ENCODE measurements at places on chromosomes 5 and 9.

DNA sequence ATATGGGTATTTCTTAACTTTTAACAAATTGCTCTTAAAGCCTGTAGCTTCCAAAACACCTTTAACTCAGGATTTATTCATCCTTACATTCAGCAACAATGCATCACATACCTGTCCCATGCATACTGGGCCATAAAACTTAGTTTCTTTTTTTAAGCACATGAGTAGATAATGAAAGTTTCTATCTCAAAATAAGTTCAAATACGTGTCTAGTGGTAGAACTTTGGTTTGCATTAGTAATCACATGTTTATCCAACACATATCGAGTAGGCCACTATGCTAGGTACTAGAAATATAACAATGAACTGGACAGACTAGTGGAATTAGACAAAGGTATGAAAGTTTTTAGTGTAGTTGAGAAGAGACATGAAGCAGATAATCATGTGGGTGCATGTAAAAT, 99.6 kb downstream of the DOCK2 start:
- no peak for DNase-seq

DNA sequence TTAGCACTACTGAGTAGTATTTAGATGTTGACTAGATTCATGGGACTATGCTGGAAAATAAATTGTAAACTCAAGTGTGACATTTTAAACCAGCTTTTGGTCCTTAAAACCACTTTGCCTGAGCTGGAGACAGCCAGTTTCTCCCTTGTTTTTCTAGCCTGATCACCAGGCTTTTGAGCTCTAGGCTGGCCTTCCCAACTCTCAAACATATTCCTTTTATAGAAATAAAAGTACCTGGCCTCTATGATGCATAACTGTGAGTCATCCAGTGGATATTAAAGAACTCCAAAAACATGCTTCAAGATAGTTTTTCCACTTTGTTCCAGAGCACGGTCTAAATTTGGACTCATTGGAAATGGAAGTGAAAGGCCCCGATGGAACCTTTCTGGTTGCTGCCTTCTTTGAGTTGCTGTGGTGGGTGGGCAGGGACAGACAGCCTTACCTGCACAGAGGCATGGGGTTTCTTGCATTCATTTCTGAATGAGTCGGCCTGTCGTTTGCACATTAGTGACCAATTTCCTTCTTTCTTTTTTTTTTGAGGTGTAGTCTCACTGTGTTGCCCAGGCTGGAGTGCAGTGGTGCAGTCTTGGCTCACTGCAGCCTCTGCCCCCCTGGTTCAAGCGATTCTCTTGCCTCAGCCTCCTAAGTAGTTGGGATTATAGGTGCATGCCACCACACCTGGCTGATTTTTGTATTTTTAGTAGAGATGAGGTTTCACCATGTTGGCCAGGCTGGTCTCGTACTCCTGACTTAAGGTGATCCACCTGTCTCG, 43.1 kb downstream of the TRIO start:
- no peak for DNase-seq

GRCh38 chr9:36855448-36856315, 178.4 kb downstream of the PAX5 start:
- DNase-seq = no peak

DNA sequence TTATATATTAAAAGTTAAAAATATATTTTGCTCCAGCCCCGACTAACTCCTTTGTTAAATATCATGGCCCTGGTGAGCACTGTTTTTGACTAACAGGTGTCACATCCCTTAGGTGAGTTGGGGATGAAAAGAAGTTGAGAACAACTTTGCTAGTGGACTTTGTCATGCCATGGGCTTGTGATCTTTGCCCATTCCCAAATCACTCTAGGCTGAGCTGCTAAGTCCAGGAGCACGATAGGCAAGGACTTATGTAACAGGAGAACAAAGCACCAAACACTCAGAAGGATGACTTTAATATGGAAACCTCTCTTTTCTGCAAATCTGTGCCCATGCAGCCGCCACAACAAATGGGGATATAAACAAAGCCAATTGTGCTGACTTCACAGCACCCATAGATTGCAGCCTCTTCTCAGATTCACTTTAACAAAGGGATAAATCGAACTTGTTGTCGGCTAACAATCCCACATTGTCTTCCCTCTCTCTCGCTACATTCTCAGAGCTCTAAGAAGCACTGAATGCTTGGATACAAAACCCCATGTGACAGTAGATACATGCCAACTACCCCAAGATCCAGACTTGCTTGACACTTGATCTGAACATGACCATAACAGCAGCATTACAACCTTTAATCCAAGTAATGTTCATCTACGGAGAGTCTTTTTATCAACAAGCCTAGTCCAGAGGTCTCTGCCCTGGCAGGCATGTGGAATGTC, 86.8 kb upstream of the CD180 start:
- DNase-seq = no peak

DNA sequence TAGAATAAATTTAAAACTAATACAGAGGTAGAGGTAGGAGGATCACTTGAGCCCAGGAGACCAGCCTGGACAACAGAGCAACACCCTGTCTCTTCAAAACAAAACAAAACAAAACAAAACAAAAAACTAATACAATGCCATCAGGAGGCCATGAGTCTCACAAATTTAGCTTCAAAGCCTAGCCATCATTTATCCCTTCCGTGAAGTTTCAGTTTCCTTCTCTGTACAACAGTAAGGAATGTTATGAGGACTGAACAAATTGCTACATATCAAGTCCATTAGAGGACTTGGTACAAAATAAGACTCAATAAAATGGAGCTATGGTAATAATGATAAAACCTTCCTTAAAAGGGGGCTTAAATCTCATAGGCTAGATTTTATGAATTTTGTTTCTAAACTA, 60.8 kb downstream of the MAPKAP1 start:
- no peak for DNase-seq

GRCh38 chr9:86604741-86605140, 250.5 kb upstream of the TUT7 start:
- no peak for DNase-seq

DNA sequence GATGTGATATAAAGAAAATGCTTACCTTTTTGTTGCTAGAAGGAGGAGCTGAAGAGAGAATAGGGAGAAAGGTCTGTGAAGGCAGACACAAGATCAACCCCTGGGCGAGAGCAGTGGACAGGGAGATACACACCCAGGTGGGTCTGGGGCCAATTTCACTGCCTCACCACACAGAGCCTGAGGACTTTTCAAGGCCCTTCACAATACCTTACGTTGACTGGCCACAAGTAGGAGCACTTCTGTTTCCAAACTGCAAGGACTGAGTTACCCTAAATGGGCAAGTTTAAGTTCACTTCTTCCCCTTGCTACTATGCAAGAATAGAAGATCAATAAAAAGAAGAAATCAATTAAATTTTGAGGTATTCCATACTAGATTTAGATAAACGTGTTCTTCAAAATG, 174.5 kb upstream of the SLC12A2 start:
- DNase-seq = peak; percentile 5

DNA sequence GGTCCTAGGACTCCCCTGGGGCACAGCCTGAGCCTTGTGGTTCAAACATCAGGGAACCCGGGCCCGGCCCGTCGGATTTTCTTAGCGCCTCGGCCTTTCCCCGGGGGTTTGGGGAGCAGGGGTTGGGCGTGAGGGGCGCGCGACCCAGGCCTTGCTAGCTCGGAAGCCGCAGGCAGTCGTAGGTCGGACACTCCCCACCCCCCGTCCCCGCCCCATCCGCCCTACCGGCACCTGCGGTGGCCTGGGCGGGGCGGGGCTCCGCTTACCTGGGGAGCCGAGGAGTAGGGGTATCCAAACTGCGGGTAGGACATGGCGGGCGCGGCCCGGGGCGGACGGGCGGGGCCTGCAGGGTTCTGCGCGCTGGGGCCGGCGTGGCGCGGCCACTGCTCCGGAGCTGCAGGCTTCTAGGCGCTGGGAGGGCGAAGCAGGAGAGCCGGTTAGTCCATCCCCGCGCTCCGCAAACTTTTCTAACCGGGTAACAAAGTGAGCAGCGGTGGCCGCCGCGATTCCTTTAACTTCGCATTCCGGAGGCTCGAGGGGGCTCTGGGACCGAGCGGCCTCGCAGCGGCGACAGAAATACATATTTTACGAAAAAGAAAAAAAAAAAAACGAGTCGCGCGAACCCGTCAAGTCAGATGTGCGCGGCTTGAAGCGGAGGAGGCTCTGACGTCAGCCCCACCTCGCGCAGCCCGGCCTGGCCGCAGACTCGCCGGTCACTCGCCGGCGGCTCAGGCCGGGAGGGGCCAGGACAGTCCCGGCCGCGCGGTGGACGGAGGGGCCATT, at the start of gene IRX4:
TSS of gene IRX4 (minus strand) at position 589 of the 783 bp plus-strand sequence. CDS start at position 311, 278 bp downstream.
- no peak for DNase-seq

GRCh38 chr9:115165233-115165632, 47.3 kb upstream of the TNC start:
- DNase-seq = no peak

DNA sequence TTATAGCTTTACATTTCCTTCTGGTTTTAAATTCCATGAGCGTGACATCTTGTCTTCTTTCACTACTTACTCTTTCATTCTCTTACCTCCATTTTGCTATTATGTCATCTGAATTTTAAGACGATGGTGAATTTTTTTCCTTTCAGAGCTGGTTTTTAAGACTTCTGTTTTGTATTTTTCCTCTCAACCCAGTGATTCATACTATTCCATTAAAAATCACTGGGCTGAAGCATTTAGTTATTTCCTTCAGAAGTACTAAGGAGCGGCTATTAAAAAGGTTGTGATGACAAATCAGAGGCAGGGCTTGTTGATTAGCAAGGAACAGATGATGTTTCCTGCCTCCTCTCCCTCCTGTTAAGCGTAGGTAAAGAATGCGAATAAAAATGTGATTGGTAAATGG, 16.5 kb downstream of the AGXT2 start:
- no peak for DNase-seq

- DNase-seq = no peak
Observed at GRCh38 chr5:13766236-13766635, 178.3 kb downstream of the DNAH5 start.

- no peak for DNase-seq
Observed at GRCh38 chr5:158754018-158754514, 345.6 kb downstream of the EBF1 start.

DNA sequence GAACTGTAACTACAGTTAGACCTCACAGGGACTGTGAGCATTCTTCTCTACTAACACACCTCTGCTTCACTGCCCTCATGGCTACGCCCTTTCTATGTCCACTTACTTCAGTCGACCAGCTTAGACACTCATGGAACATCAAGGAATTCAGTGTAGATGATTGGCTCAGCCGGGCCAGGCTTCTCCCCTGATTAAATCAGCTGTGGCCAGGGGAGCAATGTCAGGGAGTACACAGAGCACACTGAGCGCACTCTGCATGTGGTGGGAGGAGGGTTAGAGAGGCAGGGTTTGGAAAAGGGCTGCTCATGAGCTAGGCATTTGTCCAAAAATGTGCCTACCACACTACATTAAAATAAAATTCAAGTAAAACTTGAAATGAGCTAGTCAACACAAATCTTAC, 400.5 kb downstream of the ARRDC3 start:
- DNase-seq = no peak

DNA sequence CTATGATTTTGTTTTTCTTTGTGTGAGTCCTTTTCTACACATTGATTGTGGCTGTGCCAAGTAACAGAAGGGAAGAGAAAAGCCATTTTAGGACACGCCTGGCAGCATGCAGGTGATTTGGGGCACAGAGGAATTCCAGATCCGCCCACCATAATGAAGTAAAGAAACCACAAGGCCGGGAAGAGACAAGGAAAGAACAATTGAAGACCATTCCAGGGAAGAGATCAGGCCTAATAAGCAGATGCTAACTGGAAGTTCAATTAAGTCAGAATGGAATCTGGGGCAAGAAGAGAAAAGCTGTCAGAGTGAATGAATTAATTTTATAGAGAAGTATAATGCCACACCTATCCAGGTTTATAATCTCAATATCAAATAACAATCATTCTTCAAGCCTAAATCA, 110.2 kb upstream of the ISL1 start:
- no peak for DNase-seq

- DNase-seq = no peak
Observed at GRCh38 chr5:177066224-177066623, 20.5 kb upstream of the FGFR4 start.

DNA sequence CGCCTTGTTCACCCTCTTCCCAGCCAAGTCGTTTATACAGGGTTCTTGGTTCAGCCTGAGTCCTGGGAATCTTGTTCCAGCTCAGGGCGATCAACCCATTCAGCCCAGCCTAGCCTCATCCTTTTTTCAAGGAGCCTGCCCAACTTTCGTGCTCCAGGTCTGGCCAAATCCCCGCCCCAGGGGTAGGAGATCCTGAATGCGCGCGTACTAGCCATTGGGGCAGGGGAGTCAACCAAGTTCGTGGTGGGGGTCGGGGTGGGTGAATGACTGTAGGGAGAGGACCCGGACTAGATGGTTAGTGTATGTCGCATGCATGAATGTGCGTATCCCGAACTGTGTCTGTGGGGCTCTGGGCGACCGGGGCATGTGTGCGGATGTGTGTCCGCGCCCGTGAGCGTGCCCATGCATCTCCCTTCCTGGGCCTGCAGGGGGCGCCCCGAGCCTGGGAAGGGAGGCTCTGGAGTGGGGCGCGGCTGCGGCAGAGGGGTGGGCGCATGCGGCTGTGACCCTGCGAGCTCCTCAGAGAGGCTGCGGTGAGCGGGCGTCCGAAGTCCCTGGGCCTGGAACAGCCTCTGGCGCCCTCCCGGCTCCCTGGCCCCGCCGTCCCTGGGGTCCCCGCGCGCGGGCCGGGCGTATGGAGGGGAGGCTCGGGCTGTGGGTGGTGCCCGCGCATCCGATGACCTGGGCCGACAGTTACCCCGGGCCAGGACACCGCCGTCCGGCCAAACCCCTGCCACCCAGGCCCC, 8.7 kb downstream of the CCL21 start:
- peak; percentile 65 for DNase-seq

DNA sequence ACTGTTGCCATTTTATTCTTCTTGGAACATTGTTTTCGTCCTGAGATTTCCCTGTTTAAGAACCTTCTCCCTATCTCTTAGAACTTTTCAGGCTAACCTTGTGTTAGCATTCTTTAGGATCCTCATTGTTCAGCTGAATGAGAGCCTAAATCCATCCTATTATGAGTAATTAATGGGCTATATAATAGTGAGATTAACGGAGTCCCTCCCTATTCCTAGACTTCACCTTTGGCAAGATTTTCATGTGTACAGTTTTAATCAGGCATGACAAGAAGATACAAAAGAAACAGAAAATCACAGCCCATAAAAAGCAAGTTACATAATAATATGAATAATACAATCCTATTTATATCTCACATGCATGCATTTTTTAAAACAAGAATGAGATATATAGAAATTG, 9.1 kb upstream of the MSMP start:
- no peak for DNase-seq

DNA sequence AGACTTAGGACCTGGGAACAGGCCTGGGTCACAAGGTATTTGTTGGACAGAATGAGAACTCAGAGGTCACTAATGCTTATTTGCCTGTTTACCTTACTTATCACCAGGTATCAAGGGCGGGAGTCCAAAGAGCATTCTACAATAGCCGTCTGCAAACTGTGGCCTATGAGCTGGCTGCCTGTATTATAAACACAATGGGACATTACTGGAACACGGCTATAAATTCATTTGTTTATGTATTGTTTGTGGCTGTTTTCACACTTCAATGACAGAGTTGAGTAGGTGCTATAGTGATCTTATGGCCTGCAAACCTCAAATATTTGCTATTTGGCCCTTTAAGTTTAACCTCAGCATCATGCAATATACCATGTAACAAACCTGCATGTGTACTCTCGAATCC, 76.6 kb upstream of the ASTN2 start:
- no peak for DNase-seq

GRCh38 chr5:132378580-132378979, 9.1 kb downstream of the SLC22A5 start:
- no peak for DNase-seq

All from NCI-H2081 (cell line).